H7 (cell line): ENCODE measurements at places on chromosomes 16 and 17. TPM values are rescaled to one million over a fixed set of nuclear protein-coding genes. Genes with fewer than 3 reads are reported as not detected.

- no peak for DNase-seq
These were observed 398.9 kb downstream of the PMP22 start for GRCh38 chr17:14866266-14866665.

GRCh38 chr17:28216528-28216927 is 102.5 kb upstream of the TMEM97 start:
- no peak for DNase-seq

- no peak for DNase-seq
These were observed 13.9 kb downstream of the USP7 start for GRCh38 chr16:8949536-8950418.

GRCh38 chr16:90031186-90031930 is 12.1 kb upstream of the DBNDD1 start:
- DNase-seq: peak; percentile 33

Gene HCRT
- total RNA-seq: 0.26 TPM in 1 of 2 replicates, not detected in the other

Gene PLLP
- 1.6 and 3.0 TPM in 2 replicates for total RNA-seq

DNA sequence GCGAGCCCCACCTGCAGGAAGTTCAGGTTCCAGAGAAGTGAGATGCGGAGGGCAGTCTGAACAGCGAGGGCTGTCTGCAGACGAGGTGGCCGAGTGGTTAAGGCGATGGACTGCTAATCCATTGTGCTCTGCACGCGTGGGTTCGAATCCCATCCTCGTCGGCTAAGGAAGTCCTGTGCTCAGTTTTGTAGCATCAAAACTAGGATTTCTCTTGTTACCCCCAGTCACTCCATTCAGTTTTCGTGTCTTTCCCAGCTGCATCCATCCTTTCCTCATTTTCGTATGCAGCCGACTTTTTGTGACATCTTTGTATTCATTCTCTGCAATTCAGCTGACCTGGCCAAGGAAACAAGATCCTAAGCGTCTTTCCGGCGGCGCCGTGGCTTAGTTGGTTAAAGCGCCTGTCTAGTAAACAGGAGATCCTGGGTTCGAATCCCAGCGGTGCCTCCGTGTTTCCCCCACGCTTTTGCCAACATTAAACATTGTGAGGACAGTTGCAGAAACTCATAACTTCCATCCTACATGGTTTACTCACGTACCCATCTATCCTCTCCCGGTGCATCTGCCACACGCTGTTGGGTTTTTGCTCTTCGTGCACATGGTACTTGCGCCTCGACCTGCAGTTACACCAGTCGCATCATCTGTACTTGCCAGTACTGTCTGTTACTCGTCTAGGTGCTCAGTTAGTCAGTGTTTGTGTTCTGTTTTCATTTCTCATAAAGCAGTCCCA is 3.0 kb downstream of the BORCS6 start:
- DNase-seq: peak; percentile 85

Gene SMIM22
- total RNA-seq: not detected in 2 replicates

DNA sequence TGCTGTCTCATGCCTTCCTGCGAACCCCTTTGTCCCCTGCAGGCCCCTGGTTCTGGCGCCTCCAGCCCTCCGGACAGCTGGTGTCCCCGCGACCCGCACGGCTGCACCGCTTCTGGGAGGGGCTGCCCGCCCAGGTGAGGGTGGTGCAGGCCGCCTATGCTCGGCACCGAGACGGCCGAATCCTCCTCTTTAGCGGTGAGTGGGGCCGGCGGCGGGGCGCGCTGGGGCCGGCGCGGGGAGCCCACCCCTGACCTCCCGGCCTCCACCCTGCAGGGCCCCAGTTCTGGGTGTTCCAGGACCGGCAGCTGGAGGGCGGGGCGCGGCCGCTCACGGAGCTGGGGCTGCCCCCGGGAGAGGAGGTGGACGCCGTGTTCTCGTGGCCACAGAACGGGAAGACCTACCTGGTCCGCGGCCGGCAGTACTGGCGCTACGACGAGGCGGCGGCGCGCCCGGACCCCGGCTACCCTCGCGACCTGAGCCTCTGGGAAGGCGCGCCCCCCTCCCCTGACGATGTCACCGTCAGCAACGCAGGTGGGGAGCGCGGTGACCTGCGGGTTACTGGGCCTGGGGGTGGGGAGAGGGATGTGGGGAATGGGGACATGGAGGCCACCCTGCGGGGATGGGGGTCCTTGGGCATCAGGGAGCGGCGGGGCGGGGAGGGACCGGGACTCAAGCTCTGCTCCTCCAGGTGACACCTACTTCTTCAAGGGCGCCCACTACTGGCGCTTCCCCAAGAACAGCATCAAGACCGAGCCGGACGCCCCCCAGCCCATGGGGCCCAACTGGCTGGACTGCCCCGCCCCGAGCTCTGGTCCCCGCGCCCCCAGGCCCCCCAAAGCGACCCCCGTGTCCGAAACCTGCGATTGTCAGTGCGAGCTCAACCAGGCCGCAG is 7.1 kb upstream of the IL32 start:
- peak; percentile 93 for DNase-seq

GRCh38 chr16:48432136-48432535 is 46.9 kb upstream of the SIAH1 start:
- peak; percentile 24 for DNase-seq

DNA sequence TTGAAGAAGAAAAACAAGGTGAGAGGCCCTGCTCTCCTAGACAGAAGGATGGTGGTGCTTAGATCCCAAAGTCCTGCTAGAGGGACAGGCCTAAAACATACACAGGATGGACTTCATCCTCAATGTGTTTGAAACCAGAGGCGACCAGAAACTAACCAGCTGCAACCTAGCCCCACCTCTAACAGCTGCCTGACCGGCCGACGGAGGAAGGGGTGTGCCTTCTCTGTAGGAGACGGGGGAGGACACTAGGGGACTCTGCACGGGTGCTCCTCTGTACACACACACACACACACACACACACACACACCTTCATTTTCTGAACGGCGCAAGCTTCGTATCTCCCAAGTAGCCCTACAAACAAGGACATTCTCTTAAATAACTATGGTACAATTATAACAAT is 24.3 kb upstream of the PITPNM3 start:
- DNase-seq: no peak

- no peak for DNase-seq
These were observed 925.9 kb upstream of the EEF2KMT start for GRCh38 chr16:6023449-6023848.

GRCh38 chr17:79671085-79671694 is 59.6 kb upstream of the ENPP7 start:
- DNase-seq: peak; percentile 73

- DNase-seq: no peak
These were observed 290.4 kb downstream of the TOX3 start for GRCh38 chr16:52256310-52257078.

Gene RECQL5
- total RNA-seq: 36.3 and 40.0 TPM in 2 replicates

Gene CBFA2T3
- total RNA-seq: 0.35 TPM in 1 of 2 replicates, not detected in the other

- DNase-seq: no peak
These were observed 2.5 kb upstream of the AXIN1 start for GRCh38 chr16:354971-355461.

GRCh38 chr17:48213797-48214196 is 106.2 kb downstream of the SNX11 start:
- DNase-seq: no peak

- DNase-seq: no peak
These were observed 53.4 kb downstream of the PRKCB start for GRCh38 chr16:23889189-23889588.

DNA sequence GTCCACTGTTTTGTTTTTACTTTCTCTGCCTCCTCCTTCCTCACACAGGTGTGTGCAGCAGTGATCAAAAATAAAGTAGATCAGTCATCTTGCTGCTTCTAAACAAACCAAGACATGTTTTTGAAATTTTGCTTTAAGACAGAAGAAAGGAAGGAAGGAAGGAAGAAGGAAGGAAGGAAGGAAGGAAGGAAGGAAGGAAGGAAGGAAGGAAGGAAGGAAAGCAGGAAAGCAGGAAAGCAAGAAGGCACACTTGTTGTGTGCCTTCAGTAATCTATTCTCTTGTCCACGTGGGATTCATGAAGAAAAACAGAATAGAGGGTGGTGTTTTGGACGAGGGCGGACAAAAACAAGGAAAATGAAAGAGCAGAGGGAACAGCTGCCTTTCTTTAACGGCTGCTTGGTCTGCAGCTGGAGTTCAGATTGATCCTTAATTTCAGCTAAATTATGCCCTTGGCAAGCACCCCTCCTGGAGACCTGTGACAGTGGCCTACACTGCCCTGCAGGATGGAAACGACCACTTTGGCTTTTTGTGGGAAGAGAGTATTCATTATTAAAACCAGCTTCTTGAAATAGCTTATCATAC is 188.5 kb upstream of the IRX3 start:
- no peak for DNase-seq

DNA sequence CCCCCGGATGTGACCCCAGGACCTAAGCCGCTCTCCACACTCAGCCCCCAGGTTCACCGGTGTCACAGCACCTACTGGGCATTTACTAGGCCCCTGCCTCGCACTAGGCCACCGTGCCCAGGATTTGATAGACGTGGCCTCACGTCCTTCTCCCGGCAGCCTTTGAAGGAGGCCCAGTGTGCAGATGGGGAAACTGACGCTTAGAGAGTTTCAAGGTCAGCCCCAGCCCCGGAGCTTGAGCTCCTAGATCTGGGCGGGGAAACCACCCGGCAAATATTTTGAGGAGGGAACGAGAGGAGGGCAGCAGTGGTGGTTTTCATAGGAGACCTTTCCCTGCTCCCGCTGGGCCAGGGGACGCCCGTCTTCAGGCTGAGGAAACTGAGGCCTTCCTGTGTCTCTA is 10.3 kb downstream of the ZFPM1 start:
- no peak for DNase-seq

Gene EFCAB5
- not detected in 2 replicates for total RNA-seq

GRCh38 chr17:54933921-54934320 is 33.3 kb downstream of the TOM1L1 start:
- no peak for DNase-seq

Gene ZG16B
- not detected in 2 replicates for total RNA-seq

Gene PLA2G10
- not detected in 2 replicates for total RNA-seq

DNA sequence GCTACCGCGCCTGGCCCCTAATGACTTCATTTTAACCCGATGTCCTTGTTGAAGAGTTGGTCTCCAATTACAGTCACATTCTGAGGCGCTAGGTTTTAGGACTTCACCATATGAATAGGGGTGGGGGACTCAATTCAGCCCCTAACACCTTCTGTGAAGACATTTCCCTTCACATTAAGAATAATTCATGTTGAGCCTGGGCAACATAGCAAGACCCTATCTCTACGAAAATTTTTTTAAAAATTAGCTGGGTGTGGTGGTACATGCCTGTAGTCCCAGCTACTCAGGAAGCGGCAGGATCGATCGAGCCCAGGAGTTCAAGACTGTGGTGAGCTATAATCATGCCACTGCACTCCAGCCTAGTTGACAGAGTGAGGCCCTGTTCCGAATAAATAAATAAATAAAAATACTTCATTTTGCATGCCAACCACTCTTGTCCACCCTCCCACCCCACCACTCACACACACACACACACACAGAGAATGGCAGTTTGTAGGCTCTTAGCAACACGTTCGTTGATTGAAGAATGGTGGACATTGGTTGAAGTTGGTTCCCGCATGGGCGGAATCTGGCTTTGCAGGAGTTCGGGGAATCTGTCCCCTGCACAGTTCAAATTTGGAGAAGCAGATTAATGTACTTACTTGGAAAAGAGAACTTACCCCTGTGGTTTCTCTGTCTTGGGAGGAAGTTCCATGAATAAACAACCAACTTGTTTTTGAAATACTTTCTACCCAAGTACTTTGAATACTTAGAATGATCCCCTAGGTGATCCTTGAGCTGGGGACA is 27.8 kb upstream of the TVP23A start:
- no peak for DNase-seq
